ENCODE measurements at places on chromosomes 6 and 20.
A peak's percentile ranks its signal among the peaks of the same experiment; 100 is the strongest.

GRCh38 chr6:34390531-34391472 is 1.7 kb downstream of the NUDT3 start:
- peak; percentile 88 for DNase-seq

DNA sequence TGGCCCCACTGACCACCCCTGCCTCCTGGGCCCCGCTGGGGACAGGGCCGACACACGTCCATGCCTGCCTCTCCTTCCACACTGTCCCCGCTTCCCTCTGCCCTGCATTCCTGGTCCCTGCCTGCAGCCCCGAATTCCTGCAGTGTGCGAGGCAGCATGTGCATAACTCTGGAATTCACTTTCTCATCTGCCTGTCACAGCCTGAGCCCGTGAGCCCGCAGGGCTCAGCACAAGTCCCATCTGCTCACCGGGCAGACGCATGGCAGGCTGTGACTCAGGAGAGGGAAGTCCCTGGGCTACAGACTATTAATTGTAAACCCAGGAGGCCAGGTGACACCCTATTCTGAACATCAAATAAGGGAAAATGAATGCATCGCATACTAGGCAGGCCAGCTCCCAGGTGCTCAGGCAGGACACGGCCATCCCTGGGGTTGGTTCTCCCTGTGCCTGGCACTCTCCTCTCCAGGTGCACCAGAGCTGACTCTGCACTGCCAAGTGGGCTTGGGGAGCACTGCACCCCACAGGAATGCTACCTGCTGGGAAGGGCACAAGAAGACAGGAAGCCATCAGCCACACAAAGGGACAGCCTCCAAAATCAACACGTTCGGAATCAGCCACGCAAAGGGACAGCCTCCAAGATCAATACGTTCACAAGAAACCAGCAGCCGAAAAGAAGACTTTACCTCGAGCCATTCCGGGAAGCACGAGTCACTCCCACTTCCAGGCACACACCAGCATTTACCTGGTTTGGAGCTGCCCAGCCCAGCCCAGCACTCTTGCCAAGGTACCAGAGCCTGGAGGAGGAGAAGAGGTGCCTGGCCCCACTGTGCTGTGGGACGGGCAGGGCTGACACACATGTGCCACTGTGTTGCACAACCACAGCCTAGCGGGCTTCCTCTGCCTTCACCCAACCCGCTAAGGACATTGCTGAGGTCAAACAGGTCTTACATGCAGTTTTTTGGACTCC is 65.9 kb downstream of the DLL1 start:
- peak; percentile 70 for DNase-seq

- no peak for DNase-seq
Measured at GRCh38 chr20:25033265-25033923, 24.5 kb downstream of the ACSS1 start.

- no peak for DNase-seq
Measured at GRCh38 chr20:6623989-6624388, 143.5 kb upstream of the BMP2 start.

DNA sequence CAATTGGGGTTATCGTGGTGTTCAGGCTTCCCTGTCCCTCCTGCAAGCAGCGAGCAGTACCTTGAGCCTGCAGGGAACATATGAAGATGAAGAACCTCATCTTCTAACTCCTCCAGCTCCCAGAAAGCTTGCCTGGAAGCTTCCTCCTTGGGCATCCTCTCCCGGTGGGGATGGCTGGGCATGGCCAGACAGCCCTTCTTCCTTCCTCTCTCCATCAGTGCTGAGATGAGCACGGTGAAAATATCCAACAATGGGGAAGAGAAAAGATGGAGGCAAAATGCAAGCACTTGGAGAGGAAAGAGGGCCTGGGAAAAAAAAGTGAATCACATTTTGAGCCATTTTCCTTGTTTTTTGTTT is 107.7 kb upstream of the FOXA2 start:
- DNase-seq = no peak

- DNase-seq = no peak
Measured at GRCh38 chr6:154648888-154649205, 84.4 kb upstream of the SCAF8 start.

DNA sequence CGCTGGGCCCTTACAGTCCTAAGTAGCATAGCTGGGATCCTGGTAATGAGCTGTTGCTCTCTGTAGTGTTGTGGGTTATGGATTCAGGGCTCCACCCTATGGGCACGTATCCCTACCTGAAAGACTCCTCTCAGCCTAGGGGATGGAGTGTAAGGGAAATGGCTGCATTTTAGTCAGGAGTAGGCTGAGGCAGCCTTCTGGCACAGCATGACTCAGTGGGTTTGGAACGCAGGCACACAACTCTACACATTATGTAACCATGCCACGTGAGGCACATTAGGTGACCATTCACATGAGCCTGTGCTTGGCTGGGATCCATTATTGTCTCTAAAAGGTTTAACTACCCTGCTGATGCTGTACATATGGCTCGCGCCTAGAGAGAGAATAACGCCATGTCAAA is 27.8 kb downstream of the HDDC2 start:
- peak; percentile 53 for DNase-seq

- no peak for DNase-seq
Measured at GRCh38 chr6:106620931-106621672, 8.2 kb downstream of the RTN4IP1 start.

DNA sequence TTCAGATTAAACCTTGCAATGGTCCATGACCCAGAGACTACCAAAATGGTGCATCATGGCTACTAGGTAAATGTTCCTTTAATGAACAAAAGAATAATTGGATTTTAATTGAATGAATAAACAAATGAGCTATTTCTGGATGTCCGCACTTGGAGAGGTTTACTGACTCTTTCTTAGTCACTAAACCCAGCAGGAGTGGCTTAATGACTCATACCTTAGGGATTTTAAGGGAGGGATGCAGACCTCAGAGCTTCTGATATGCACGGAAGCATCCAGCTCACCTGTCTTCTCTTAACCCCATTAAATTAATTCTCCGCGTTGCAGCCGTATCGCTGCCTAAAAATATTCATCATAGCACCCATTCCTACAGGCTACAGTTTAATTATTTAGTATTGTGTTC is 970.0 kb upstream of the SLC35B3 start:
- no peak for DNase-seq

GRCh38 chr6:1613688-1614447 is 4.2 kb downstream of the FOXC1 start:
- peak; percentile 54 for DNase-seq

DNA sequence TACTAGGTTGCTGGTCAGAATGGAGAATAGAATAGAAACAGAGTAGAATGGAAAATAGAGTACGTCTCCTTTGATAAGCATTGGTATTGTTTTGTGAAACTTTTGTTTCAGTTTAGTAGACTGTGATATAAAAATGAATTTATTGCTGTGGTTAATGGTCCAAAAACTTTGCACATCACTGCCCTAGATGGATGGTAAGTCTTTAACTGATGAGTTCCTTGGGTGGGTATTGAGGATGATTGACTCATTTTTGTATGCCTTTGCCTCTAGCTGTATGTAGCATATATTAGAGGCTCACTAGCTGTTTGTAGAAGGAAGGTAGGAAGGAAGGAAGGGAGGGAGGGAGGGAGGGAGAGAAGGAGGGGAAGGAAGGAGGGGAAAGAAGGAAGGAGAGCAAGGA is 48.3 kb downstream of the ZDHHC14 start:
- DNase-seq = no peak

DNA sequence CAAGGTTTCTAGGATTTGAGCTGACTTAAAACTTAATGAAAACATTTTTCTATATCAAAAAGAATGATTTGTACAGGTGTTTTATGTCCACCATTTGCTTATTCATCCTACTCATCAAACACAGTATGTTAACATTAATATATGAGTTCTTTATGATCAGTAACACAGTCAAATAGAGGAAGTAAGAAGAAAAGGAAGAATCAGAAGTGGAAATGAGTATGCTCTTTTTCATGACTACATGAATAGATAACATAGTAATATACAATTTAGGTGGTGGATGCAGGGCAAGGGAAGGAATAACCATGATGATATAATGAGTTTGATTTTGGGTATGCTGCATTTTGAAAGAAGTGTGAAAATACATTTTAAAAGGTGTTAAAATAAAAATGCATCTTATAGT is 16.5 kb downstream of the KPNA5 start:
- DNase-seq = no peak

DNA sequence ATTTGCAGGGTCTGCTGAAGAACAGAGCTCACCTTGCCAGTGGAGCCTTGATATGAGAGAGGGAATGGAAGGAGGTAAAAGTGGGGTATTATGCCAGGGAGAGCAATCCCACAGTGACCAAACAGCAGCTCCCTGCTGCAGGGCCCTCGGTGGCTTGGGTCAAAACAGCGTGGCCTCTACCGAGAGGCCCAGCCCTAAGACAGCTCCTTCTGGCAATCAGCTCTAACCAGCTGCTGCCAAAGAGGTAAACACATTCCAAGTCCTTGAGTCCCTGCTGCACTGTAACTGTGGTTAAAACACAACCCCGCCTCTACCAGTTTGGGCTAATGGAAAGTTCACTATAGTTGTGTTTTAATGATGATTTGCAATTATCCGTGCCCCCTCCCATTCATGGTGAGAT is 1.4 kb upstream of the DAAM2 start:
- DNase-seq = no peak

- peak; percentile 69 for DNase-seq
Measured at GRCh38 chr6:112253841-112254816, at the start of gene LAMA4. TSS of gene LAMA4 (minus strand) at chr6:112254567. CDS start at chr6:112254150, 417 bp downstream.

- DNase-seq = peak; percentile 50
Measured at GRCh38 chr6:45532721-45533210, 155.0 kb upstream of the SUPT3H start.

DNA sequence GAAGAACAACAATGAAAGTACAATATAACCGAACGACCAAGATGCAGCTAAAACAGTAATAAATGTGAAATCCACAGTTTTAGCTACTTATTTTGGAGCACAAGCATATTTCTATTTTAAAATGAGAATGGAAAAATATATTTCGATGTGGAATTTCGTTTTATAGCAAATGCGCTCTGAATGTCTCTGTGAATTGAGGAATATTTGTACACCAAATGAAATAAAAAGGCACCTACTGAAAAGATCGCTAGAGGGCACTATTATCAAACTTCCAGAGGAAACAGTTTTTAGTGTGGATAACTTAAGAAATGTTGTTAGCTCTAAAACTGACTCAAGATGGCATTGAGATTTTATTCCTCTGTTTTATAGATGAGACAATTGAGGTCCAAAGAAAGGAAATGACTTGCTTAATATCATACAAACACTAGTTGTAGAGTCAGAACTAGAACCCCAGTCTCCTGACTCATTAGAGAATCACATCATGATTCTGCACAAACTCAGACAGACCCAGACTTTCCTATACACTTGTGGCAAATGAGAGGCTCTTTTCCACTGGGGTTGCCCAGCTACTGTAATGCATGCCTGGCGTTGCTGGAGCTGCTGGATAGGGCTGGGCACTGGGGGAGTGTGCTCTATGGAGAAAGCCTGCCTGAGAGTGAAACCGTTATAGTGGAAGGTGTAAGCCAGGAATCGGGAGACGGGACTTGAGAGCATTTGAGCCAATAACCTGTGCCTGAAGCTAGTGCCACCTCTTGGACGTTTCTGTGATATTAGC is 51.9 kb downstream of the GCLC start:
- DNase-seq = peak; percentile 72

DNA sequence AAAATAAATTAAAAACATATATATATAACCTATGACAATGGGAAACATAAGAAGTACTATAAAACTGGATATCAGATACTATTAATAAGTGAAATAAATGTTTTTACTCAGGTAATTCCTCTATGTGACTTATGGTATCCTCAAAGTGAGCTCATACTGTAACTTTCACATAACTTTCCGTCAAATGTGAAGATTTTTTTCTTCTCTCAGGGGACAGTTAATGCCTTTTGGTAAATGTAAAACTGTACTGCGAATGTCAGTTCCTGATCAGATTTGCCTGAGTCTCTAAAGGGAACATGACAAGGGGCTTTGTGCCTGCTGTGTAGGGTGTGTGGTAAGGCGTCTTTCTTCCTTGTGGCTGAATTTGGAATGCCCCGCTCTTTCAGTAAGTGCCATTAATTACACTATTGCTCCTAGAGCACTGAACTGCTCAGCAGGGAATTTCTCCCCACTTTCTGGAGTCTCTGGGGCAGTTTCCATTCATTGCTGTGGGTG is 271.8 kb downstream of the PRL start:
- DNase-seq = no peak

GRCh38 chr6:142612956-142613355 is 311.1 kb downstream of the ADGRG6 start:
- no peak for DNase-seq

DNA sequence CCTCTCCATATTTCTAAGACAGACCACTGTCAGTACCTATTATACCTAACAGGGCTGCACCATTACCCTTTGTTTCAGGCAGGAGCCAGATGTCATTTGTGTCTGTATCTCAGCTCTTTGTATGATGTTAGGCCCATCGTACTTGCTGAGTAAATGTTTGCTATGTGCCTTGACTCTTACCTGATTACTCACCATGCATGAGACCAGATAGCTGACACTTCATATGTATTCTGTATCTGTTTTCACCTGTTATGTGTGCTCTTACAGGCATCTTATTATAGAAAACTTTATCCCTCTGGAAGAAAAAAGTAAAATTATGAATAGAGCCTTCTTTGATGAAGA is 31.7 kb upstream of the ASXL1 start:
- DNase-seq = no peak

GRCh38 chr6:170098428-170099170 is 192.3 kb downstream of the DLL1 start:
- no peak for DNase-seq

DNA sequence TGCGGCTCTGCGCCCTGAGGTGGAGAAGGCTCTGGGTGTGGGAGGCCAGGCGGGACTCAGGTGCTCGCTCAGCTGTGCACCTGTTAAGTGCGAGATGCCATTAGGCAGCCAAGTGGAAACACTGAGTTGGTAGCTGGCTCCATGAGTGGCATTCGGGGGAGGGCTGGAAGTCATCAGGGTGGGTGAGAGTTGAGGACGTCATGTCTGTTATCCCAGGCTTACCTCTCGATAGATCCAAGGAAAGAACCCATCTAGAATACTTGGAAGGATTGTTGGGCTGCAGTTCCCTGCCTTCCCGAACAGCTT is 41.3 kb downstream of the TAF8 start:
- DNase-seq = no peak

DNA sequence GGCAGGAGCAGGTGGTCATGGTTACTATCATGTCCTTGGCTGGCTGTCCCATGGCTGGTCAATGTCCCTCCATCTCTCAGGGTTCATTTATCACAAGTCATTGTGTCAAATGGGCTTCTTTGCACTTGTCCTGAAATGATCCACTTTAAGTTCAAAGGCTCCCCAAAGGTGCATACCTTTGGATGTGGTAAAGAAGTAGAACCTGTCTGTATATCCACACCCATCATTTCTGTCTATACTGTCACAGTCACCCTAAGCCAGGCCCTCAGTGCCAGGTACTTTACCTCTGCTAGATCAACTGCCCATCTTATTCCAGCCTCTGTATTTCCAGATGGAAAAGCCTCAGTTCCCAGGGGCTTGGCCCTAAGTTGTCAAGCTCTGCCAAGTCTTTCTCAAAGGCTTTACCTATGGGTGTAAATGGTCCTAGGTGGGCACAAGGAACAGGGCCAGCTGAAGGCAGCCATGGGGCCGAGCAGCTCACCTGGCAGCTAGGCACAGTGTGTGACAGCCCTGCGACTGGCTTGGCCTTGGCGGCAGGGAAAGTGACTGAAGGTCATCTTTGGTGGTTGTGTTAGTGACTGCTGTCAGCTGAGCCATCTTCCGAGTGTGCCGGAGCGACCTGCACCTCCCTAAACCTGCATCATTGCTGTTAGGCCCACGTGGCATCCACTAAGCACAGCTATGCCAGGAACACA is 198.4 kb downstream of the SYNDIG1 start:
- no peak for DNase-seq

Data from cardiac muscle cell (in vitro differentiated cells and primary cell).